ENCODE measurements at places on chromosomes 13 and 19.

GRCh38 chr19:34998777-34999497 is 1.2 kb upstream of the GRAMD1A start:
- DNase-seq, result no peak

DNA sequence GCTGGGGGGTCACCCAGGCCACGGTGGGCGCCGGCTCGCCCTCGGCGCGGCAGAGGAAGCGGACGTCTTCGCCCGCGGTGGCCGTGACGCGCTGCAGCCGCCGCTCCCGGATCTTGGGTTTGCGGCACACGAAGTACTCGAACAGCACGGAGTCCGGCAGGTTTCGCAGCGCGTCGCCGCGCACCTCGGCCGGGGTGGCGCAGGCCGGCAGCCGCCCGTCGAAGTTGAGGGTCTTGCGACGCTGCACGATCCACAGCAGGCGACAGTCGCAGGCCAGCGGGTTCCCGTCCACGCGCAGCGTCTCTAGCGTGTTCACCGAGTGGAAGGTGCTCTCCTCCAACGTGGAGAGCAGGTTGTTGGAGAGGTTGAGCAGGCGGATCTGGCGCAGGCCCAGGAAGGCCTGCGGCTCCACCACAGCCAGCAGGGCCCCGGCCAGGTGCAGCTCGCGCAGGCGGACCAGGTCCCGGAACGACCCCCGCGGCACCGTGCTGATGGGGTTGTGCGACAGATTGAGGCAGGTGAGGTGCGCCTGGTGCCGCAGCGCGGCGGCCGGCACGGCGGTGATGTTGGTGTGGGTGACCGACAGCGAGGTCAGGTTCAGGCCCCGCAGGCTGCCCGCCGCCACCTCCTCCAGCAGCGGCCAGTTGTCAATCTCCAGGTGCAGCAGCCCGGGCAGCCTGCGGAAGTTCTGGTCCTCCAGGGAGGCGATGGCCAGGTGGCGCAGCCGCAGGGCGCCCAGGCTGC is 8.6 kb upstream of the PEAK3 start:
- DNase-seq, result no peak

DNA sequence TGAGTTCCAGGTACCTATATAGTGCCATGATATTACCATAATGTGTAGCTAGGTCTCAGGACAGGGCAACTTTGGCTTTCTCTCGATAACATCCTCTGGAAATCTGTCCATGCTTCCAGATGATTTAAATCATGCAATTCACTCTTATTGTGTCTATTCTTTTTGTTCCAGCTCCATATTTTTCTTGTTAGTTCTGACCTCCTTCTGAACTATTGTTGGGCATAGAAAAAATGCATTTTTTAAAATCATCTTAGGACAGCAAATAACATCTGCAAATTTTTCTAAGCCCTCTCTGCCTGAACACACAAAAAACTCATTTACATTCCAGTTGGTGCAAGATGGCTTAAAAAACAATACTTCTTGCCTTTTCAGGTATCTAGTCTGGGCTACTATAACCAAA is 1561.0 kb upstream of the MIR17HG start:
- DNase-seq, result no peak

GRCh38 chr13:79654520-79654919 is 173.6 kb downstream of the NDFIP2 start:
- no peak for DNase-seq

- DNase-seq, result no peak
These were observed 4.2 kb downstream of the BLOC1S3 start for GRCh38 chr19:45182758-45183157.

GRCh38 chr13:36131931-36132297 is 732 bp upstream of the DCLK1 start:
- DNase-seq, result no peak
